ENCODE measurements at places on chromosomes 13 and 19.

GRCh38 chr19:58550362-58551122 is 4.4 kb downstream of the CHMP2A start:
- DNase-seq = no peak

DNA sequence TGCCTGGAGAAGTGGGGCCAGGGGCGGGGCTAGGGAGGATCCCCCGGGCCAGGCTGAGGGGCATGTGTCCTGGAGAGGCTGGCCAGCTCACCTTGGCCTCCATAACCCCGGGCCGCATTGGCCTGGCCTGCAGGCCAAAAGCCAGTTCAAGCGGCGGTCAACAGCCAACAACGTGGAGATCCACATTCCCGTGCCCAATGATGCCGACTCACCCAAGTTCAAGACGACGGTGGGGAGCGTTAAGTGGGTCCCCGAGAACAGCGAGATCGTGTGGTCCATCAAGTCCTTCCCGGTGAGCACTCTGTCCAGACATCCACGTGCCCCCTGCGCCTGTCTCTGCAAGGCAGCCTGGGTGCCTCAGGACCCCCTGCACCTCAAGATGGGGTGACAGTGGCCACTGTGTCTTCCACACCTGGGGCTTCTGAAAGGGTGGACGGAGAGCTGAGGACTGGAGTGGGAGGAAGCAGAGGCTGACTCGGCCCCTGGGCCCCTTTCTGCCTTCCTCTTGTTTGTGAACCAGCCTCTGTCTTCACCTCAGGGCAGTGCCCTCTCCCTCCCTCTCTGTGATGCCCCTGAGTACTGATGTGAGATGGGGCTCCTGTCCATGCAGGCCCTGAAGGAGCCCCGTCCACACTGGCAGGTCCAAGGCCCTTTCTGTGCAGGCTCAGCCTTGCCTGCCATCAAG is 31.1 kb downstream of the AP1M1 start:
- DNase-seq = no peak

GRCh38 chr13:91100944-91101343 is 246.5 kb upstream of the MIR17HG start:
- DNase-seq = no peak

- no peak for DNase-seq
These were observed 7.4 kb downstream of the HPN start for GRCh38 chr19:35048911-35049411.

GRCh38 chr19:28074773-28075172 is 1138.2 kb downstream of the UQCRFS1 start:
- DNase-seq = no peak

- DNase-seq = no peak
These were observed 16.6 kb upstream of the ZNF536 start for GRCh38 chr19:30355586-30355985.

GRCh38 chr19:35346193-35347052 is 1.3 kb upstream of the FFAR1 start:
- peak; percentile 66 for DNase-seq

DNA sequence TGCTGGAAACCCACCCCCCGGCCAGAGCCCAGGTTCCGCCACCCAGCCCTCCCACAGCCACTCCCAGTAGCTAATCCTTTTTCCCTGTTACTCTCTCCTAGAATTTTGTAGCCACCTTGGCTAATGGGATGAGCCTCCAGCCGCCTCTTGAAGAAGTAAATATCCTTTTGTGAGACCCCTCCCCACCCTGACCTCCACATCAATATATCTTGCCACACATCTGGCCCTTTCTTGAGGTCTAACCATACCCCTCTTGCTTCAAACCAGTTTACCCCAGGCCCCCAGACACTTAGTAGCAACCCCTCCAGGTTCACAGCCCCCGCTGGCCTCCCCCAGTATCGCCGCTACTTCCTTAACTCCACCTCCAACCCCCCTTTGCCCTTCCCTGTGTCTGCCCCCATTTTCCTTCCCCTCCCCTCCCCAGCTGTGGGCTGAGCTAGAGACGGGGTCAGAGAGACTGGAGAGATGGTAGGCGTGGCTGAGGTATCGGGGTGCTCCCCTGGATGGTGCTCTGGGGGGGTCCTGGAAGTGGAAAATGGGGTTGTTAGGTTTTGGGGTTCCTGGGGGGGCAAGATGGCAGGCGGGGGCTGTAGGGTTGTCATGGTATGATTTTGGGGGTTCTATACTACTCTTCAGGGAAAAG is 2.8 kb downstream of the PRMT1 start:
- no peak for DNase-seq

- no peak for DNase-seq
These were observed 124.5 kb downstream of the ABCC4 start for GRCh38 chr13:95176611-95177259.

- no peak for DNase-seq
These were observed 43.6 kb upstream of the UBAC2 start for GRCh38 chr13:99157046-99157445.

DNA sequence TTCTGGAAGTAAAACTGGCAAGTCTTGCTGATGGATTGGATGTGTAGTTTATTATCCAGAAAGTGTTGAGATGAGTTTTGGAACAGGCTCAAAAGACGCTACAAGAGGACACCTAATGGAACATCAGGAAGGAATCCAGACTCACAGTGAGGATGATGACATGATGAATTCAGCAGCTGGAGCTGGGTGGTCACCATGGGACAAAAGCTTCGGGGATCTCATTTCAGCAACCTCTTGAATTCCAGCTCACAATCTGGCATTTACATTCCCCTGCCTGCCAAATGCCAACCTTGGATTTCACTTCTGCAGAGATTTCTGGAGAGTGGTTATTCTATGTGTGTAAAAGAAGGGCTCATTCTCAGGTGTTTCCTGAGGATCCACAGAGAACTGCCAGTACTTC is 288.0 kb upstream of the TMTC4 start:
- DNase-seq = no peak

GRCh38 chr13:77001963-77002587 is 10.2 kb downstream of the CLN5 start:
- no peak for DNase-seq

GRCh38 chr19:5152767-5153532 is 184.0 kb downstream of the KDM4B start:
- DNase-seq = no peak

GRCh38 chr13:110415669-110416068 is 108.6 kb downstream of the COL4A2 start:
- DNase-seq = no peak

GRCh38 chr19:45547211-45547770 is 37.3 kb downstream of the OPA3 start:
- peak; percentile 55 for DNase-seq

- no peak for DNase-seq
These were observed 44.8 kb upstream of the LPAR6 start for GRCh38 chr13:48457578-48458242.

GRCh38 chr13:46530084-46530935 is 22.7 kb upstream of the LRCH1 start:
- no peak for DNase-seq

- DNase-seq = no peak
These were observed 6.9 kb downstream of the FBN3 start for GRCh38 chr19:8142513-8142900.

GRCh38 chr19:12578641-12579040 is 27.4 kb upstream of the ZNF564 start:
- DNase-seq = no peak

DNA sequence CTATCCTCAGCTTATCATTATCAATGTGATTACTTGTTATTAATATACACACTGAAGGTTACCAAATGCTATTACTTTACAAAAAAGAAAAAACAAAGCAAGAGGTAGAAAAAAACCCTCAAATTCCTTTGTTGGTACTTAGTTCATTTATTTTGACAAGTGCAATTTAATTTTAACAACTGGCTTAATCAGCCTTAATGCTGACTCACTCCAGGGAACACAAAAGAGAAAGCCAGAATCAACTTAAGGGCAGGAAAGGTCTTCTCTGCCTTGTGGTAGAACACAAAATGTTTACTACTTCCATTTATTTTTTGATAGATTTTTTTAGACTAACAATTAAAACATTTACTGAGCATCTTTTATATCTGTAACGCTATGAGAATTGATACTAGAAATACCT is 417.1 kb downstream of the PCDH17 start:
- DNase-seq = no peak

DNA sequence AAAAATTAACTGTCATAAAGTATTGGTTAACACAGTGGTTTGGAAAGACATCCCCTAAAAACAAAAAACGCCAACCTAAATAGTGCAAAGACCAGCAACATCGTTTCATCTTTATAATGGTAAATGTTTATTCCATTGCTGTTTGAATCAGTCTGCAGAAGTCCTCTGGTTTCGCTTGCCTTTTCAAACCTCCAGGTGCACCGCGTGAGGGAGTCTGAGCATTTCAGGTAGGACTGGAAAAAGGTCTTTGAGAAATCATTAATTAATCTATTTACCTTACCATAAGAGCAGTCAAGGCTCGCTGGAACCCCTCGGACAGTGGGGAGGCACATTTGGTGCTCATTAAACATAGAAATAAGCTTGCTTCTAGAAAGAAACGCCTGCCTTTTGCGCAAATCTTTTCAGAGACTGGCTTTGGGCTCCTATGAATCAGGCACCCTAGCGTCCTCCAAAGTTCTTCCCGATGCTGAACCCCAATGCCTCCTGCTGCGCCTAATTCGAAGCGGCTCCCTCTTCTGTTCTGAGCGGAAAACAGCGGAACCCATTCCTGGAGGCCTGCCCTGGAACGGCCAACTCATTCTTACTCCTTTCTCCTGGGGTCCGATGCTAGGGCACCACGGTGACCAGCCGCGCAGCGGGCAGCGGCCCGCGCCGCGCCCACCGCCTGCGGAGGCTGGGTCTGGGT is 951 bp upstream of the MTUS2 start:
- DNase-seq = no peak

GRCh38 chr19:2332341-2333026 is 4.0 kb downstream of the SPPL2B start:
- DNase-seq = peak; percentile 95

DNA sequence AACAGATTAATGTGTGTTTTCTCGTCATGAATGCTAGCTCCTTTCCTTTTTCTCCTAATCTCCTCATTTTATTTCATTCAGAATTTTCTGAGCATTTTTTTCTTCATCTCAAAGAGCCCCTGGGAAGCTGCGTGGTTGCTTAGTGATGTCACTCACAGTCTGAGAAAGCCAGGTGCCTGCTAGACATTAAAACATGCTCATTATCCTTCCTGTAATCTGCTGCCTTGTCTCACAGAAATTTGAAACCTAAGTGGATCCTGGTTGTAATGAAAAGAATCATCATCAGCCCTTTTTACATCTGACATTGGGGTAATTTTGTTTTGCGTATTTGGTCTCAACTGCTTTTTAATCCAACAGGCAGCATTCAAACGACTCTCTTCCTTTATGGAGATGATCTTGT is 108.2 kb upstream of the RNF113B start:
- DNase-seq = no peak

DNA sequence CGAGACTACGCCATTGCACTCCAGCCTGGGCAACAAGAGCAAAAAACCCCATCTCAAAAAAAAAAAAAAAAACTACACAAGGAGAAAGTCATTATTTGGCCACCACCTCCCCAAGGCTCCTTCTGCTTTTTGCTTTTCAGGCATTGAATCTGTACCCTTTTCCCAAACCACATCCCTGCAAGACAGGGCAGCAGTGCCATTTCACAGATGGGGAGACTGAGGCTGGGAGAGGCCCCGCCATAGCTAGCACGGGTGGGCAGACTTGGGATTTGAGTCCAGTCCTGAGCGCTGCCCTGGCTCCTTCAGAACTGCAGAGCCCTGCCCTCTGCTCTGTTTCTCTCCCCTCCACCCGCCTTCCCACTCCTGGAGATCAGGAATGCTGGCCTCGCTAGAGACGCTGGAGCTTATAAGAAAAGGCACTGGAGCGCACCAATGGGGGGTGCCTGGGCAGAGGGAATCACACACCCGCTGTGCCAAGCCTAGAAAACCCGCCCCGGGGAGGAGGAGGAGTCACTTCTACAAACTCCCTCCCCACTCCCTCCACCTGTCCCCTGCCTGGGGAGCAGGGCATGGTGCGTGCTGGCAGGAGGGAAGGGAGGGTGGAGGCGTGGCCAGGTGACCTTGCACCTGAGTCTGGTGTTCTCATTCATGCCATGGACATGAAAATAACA is 17.6 kb downstream of the TJP3 start:
- no peak for DNase-seq

GRCh38 chr19:49272204-49272603 is 52.8 kb downstream of the SLC6A16 start:
- no peak for DNase-seq

- DNase-seq = no peak
These were observed 173.6 kb downstream of the NUFIP1 start for GRCh38 chr13:44815623-44816022.

DNA sequence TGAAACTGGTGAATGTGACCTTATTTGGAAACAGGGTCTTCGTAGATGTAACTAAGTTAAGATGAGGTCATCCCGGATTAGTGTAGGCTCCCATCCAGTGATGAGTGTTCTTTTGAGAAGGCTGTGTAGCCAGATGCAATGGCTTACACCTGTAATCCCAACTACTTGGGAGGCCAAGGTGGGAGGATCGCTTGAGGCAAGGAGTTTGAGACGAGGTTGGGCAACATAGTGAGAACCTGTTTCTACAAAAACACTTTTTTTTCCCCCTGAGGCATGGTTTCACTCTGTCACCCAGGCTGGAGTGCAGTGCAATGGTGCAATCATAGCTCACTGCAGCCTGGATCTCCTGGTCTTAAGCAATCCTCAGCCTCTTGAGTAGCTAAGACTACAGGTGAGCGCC is 36.4 kb downstream of the FBN3 start:
- DNase-seq = no peak

- no peak for DNase-seq
These were observed 118.1 kb downstream of the STARD13 start for GRCh38 chr13:33167491-33167890.

GRCh38 chr13:114032126-114032799 is 58.4 kb upstream of the C13orf46 start:
- no peak for DNase-seq

GRCh38 chr19:44371815-44372480 is 15.5 kb upstream of the ZNF112 start:
- DNase-seq = no peak

DNA sequence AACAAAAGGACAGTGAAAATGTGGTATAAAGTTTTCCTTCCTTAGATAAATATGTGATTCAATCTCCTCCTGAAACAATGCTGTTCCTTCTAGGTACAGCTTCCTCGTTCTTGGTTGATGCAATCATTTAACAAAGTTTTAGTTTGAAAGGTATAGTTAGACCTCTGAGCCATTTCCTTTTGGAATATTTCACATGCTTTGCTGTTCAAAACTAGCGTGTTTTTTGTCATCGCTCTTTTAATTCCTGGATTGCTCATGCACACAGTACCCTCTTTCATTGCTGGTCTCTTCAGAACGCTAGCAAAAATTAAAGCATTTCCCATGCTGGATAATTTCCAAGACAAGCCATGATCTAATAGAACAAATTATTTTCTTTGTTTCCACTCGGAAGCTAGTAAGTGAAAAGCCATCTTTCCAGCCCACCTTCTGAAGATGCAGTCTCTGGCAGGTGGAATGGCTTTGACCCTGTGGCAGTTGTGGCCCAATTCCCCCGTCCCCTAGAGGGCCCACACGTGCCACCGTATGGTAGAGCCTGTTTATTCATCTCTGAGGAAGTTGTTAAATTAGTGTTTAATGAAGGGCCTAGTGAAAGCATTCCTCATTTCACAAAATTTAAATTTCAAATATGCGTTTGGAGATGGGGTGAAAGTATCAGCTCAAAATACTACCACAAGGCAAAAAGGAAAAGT is 1040.6 kb upstream of the SLC10A2 start:
- DNase-seq = no peak

- DNase-seq = no peak
These were observed 85.4 kb upstream of the TM9SF2 start for GRCh38 chr13:99415851-99416331.
